ENCODE measurements at places on chromosomes 16 and 17. TPM values are rescaled to one million over a fixed set of nuclear protein-coding genes. Genes with fewer than 3 reads are reported as not detected.
A peak's percentile ranks its signal among the peaks of the same experiment; 100 is the strongest.

The DNAAF8 gene
- total RNA-seq: 0.24 TPM

The KRTAP9-8 gene
- total RNA-seq: not detected

The RAB26 gene
- 0.48 TPM for total RNA-seq

The HSD17B1 gene
- 3.9 TPM for total RNA-seq

The AIPL1 gene
- total RNA-seq: 2.2 TPM

The MYH2 gene
- total RNA-seq: 0.72 TPM

The CCL4 gene
- total RNA-seq: 22.1 TPM

The OTOP2 gene
- 0.72 TPM for total RNA-seq

The ATP6V0D1 gene
- total RNA-seq: 52.7 TPM

The WRAP53 gene
- 2.4 TPM for total RNA-seq

The MPO gene
- not detected for total RNA-seq

The TMEM235 gene
- 0.96 TPM for total RNA-seq

The NPIPB9 gene
- total RNA-seq: 6.0 TPM

- no peak for DNase-seq
Measured at GRCh38 chr17:46876353-46876887, 25.0 kb downstream of the WNT9B start.

DNA sequence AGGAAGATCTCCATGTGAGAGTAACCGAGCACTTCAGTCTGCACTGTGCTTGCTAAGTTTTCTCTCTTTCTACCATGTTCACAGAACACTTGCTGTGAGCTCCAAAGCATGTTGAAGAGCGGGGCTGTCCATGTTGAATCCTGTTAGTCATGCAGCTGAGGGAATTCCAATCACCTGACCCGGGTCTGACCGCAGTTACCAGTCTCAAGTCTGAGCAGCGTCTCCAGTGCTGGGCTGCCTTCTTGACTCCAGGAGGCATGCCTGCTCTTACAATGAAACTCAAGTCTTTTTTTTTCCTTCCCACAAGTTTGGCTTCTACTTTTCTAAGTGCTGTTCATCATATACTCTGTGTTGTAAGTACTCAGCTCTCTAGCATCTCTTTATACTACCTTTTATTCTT lies 44.3 kb downstream of the HOXB1 start:
- peak; percentile 72 for DNase-seq

GRCh38 chr16:5323284-5324141 lies 225.9 kb upstream of the EEF2KMT start:
- no peak for DNase-seq

GRCh38 chr17:68204736-68205135 lies 43.1 kb upstream of the AMZ2 start:
- DNase-seq: no peak

DNA sequence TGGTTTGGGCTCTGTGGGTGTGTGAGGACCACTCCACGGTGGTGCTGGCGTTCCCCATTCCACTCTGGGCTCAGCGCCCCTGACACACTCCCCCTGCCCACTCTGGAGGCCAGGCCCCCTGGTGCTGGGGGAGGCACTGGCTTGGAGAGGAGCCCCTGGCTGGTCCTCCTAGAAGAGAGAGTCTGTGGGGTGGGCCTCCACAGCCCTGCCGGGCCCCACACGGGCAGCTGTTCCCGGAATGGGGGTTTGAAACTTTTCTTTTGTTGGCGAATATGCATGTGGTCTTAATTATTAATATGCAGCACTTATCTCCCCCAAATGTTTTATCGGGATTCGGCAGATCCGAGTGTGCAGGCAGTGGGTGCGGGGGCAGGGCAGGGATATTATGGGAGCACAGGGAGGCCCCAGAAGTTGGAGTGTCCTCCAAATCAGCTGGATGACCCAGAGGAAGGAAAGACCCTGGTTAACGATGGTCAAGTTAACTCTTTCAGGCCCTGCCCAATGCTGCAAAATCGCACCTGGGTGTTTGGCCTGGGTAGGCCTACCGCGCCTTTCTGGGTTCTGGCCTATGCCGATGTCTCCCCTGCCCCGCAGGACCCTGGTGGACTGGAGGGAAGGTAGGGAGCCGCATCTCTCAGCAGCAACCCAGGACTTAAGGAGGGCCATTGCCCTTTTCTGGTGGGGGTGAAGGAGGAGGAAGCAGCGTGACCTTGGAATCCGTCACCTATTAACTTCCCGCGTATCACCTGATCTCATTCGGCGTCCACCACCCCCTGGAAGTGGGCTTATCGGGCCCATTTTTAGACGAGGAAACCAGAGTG lies 36.0 kb downstream of the TMEM235 start:
- DNase-seq: no peak

GRCh38 chr17:80203471-80203963 lies 16.6 kb downstream of the SGSH start:
- DNase-seq: no peak

- DNase-seq: no peak
Measured at GRCh38 chr17:33334703-33335102, 41.6 kb upstream of the ASIC2 start.

- peak; percentile 29 for DNase-seq
Measured at GRCh38 chr16:28863929-28864793, 518 bp downstream of the SH2B1 start.

GRCh38 chr16:24753437-24753836 lies 24.0 kb downstream of the TNRC6A start:
- DNase-seq: no peak

GRCh38 chr17:29733166-29733565 lies 110.5 kb upstream of the CORO6 start:
- DNase-seq: no peak

DNA sequence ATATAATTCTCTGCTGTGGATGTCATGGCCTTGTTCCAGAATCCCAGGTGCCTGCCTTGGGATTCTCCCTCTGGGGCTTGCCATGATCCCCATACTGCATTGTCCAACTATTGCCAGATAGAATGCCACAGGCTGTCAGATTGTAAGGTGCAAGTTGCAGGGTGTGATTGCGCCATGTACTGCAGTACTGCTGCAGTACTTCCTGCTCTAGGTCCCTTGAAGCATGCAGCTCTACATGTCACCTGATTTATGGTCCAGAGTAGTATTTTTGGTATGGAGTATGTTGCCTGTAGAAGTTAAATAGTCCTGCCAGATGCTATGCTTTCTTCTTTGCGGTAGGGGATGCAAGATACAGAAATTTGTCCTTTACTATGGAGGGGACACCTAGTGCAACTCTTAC lies 7.0 kb upstream of the SLFN5 start:
- no peak for DNase-seq

DNA sequence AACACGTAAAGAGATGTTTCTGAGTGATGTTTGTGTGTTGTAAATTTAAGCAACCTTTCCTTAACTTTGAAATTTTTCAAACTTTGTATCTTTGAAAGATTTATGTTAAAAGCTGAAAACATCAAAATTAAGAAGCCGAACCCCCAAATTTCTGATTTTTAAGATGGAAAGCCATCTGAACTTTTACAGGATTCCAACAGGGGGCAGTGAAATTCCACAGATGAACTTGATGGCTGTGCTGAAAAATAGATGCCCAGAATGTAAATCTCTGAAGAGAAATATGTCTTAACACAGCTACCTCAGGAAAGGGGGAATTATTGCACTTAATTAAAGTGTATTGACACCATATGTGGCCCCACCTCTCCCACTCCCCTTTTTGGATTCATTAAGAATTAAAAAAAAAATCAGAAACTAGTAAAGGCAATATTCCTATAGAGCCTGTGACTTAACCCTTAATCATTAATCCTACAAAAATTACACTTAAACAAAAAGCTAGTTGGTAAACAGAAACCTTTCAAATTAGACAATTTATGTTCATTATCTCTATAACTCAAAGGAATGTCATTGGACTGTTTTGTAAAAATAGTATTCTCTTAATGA lies 597.9 kb downstream of the KCNJ2 start:
- peak; percentile 45 for DNase-seq

DNA sequence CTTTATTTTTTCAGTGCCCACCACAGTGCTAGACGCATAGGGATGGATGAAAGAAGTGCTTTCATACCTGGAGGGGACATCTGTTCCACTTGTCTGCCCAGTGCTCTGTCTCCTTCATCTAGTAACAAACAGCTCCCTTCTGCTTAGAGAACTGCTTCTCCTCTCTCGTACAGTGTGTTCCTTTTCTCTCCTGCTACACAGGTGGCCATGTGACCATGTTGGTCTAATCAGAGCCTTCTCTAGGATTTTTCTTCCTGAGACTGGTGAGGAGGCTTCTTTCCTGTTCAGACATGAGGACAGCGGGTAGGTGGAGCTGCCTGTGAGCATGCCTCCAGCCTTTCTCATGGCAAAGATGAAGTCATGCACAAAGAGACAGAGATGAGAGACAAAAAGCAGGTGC lies 182.7 kb downstream of the TMEM132E start:
- DNase-seq: no peak

- DNase-seq: no peak
Measured at GRCh38 chr17:46195217-46195855, 2.1 kb upstream of the KANSL1 start.

GRCh38 chr17:58493506-58493905 lies 5.3 kb upstream of the HSF5 start:
- no peak for DNase-seq

- peak; percentile 57 for DNase-seq
Measured at GRCh38 chr17:59332749-59333377, 1.4 kb downstream of the YPEL2 start.

DNA sequence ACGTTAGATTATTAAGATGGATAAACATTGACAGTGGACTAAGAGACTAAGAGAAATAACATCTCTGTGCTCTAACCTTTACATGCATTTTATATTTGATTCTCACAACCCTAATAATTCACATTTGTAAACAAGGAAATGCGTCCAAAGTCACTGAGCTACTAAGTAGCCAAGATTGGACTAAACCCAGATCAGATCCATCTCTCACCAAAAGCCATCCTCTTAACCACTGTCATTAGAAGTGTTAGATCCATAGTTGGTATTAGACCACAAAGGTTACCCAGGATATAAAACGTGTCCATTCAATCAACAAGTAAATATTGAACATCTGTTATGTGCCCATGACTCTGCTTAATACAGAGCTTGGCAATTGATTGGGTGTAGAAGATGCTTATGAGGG lies 5.2 kb downstream of the HSD17B2 start:
- DNase-seq: no peak

GRCh38 chr16:531494-532125 lies 4.1 kb downstream of the CAPN15 start:
- no peak for DNase-seq

- no peak for DNase-seq
Measured at GRCh38 chr17:41912925-41913324, 5.8 kb downstream of the ACLY start.

GRCh38 chr16:7997966-7998365 lies 592.3 kb downstream of the TMEM114 start:
- no peak for DNase-seq

Data from umbilical cord (tissue), 2 donors.